ENCODE measurements at places on chromosomes 5 and 9.

- peak; percentile 74 for DNase-seq
Measured at GRCh38 chr5:154520861-154521453, 42.9 kb upstream of the HAND1 start.

DNA sequence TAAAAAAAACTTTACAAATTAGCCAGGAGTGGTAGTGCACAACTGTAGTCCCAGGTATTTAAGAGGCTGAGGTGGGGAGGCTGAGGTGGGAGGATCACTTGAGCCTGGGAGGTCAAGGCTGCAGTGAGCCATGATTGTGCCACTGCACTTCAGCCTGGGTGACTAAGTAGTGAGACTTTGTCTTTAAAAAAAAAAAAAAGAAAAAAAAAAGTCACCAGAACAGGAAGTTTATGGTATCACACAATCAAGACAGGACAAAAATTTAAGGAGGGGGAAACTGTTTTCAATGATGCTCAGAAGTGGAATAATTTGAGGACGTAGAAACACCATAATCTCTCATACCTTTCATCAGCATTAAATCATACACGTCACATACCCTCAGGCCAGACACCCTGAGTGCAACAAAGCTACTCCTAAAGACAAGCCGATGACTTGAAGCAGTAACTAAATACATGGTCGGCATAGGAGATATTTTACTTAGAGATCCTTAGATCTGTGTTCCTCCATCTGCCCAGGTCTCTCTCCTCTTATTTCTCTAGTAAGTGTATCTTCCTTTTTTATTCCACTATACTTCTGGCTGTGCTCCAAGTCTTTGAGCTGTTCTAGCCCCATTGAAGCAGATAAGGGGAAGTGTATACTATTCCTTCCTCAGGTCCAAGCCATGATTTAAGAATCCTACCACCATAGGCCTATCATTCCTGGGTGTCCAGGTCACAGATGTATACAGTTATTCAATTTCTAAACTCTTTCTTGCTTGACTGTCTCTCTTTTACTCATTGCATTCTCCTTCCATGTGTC, 91.3 kb upstream of the APC start:
- no peak for DNase-seq

DNA sequence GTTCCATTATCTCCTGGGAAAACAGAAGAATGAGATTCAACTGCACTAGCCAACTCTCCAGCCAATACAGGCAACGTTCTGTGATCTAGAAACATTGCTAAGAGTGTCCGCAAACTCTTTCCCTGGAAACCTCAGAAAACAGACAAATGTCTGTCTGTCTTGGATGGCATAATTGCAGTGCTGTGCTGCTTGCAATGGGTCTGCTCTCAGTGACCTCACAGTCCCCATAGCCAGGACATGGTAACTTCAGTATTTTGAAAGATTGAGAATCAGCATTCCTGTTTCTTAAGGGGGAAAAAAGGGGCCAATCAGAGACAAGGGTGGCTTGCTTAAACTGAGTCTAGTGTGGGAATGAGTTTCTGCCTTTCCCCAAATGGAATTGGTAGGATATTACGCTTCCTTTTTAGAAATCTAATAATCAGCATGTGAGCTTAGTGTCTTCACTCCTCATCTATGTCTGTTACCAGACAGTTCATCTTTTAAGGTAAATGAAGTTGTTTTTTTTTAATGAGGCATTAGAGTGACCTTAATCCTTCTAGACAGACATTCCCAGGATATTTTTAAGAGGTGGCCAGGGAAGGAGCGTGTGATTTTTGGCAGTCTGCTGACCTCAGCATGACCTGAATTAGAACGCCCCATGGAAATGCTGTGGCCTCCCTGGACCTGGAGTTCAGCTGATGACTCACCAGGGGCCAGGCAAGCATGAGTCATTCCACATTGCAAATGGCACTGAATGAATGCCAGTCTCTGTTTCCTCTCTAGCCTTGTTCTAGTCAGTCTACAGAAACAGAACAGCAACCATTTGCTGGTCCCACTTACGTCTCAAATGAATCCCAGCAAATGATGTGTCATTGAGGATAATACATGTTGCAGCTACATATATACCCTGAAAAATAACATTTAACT, 210.2 kb upstream of the ACTBL2 start:
- DNase-seq, result peak; percentile 52

DNA sequence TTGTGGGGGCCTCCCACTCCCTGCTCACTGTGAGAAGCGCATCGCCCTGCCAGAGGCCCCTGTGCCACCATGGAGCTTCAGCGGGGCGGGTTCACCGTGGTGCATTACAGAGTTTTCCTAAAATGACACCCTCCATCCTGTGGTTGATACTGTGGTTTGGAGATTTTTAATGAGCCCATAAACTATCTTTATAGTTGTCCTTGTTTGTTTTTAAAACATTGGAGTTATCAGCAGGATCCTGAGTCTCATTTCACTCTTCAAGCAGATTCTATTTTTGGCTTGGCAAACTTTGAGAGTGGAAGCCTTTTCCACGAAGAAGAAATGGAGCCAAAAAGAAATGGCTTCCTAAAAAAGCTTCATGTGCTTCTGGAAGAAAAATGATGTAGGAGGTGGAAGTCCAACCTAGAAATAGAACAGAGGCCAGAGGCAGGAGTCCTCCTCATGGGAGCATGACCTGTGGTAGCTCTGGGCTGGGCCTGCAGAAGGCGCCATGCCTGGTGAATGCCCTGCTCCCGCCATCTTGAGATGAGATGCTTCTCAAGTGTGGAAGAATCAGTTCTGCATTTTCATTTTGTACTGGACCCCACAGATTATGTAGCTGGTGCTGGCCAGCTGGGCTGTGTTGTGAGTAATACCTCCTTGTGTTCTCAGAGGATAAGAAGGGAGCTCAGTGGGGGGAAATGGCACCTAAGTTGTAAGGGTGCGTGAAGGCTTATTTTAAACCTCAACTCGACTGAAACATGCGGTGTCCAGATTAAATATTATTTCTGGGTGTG, 79.0 kb upstream of the RAI14 start:
- DNase-seq, result no peak

DNA sequence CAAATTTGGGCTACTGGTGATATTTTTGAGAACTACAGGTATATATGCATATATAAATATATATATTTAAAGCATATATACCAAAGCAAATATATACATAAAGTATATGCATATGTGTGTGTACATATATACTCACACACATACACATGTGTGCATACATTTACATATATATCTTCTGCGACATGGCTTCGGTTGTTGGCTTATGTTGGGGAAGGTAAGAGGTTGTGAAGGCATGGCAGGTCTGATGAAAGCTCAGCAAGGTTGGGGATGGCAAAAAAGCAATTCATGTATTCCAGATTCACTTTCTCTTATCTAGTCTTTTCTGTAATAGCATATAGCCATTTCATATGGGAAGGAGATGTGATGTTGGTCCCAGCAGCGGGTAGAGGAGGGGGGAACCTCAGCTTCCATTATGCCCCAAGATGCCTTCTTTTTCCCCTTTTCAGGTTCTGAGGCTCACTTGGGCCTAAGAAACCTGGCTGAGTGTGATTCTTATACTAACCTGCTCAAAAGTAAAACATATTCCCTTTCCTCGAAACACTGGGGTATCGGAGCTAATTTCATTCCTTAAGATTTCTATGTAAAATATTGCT, 201.7 kb downstream of the MEF2C start:
- DNase-seq, result no peak

DNA sequence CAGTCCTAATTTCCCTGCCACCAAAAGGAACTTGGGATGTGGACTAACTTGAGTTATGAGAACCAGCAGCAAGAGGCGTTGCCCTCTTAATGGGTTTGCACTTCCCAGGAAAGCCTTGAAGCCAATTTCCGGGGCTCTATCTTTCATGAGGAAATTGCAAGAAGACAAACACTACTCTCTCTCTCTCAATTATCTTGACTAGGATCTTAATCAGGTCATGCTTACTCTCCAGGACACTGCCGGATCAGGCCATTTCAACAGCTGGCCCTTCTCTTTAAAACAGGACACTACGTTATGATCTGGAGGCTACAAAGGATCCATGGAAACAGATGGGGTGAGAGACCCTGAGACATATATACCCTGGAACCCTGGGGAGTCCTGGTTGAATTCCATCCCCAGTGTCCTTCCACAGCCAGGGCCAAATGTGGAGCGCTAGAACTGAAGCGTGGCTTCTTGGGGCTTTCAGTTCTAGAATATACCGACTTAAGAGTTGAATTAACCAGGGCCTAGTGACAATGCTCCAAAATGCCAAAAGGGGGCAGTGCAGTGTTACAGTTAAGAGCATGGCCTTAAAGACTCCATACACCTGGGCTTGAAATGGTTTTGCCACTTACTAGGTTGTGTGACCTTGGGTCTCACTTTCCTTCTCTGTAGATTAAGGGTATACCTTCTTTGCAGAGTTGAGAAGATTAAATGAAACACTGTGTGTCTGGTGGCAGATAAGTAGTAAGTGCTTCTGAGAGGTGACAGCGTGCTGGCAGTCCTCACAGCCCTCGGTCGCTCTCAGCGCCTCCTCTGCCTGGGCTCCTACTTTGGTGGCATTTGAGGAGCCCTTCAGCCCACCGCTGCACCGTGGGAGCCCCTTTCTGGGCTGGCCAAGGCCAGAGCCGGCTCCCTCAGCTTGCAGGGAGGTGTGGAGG, 21.1 kb downstream of the FAM219A start:
- peak; percentile 57 for DNase-seq

DNA sequence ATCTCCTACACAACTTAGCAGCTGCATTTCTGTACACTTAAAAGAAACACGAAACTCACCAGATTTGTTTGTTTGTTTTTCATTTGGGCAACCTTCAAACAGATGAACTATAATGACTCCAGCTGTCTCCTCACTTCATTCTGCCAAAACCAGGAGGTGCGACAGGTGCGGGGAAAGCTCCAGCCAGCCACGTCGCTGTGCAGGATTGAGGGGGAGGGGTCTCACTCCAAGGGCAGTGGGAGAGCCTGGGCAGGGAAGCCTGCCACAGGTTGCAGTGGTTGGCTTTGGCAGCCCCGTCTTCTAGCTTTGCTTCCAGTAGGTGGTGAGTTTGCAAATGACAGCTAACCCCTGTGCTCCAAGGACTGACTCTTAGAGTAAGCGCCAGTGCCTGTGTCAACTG, 215.8 kb downstream of the CEMIP2 start:
- DNase-seq, result peak; percentile 66

DNA sequence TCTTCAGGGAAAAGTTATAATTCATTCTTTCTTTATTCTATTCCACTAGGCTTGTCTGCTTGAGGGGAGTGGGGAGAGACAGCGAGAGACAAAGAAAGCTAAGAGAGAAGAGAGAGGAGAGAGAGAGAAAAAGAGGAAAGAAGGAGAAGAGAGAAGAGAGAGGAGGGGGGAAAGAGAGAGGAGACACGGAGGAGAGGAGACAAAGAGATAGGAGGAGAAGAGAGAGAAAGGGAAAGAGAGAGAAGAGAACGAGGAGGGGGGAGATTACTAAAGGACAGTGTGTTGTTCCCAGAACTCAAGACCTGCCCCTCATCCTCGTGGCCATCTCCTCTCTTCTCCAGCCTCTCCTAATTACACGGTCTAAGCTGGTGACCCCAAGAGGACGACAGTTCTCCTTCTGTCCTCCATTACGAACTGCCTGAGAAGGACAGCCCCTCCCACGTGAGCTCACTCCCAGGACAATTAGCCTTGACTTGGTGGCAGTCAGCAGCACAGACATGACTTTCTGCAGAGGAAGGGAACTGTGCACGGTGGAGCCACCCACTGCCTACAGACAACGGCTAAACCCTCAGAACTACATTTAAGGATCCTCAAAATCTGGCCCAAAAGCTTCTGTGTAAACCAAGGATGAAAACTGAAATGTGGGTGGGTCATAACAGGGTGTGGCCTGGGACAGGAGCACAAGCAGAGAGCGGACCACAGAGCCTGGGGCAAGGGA, 99.1 kb downstream of the COL23A1 start:
- DNase-seq, result no peak

DNA sequence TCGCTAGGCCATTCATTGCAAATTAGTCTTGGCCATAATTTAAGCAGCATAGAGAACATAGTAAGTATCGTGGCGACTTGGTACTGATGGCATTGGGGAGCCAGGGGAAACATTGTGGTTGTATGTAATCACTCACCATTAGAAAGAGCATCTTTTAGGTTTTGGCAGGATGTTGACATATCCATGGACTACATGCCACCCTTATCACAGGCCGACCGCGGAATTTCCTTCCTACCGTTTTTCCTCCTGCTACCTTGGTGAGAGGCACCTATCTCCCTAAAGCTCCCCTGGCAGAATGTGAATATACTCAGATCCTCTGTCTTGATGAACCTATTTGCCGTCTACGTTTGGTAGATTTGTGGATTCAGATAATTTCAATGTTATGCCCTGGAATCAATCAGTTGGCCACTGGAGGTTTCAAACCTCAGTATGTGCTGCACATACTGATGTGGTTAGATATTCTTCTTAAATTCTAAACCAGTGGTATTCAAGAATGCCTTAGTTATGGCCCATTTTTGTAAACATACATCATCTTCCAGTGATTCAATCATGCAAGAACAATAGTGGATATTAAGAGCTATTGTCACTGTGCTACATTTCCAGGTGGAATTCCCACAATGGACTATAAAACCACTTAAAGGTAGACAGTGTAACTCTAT, 271.0 kb upstream of the HAPLN1 start:
- no peak for DNase-seq

DNA sequence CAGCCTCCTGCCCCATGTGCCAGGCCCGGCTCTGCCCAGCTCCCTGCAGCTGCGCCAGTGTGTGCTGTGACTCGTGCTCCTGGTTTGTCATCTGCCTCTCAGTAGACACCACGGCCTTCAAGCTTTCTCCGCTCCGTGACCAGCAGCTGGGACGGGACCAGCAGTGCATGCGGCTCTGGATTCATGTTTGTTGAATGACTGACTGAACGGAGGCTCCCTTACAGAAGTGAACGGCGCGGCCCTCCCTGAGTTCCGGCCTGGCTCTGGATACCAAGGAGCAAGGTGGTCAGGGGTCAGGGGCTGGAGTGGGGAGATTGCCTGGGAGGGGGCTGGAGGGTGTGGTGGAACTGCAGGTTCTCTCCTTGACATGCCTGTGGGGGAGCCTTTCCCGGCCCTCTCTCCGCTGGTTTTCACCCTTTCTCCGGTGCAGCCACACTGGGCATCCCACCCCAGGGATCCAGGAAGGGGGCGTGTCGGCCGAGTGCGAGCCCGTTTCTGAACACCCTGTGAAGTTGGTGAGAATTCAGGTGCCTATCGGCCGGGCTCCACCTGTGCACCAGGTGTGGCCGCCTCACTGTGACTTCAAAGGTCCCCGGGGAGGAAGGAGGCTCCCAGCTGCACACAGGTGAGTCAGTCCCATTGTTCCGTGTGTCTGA, 11.1 kb upstream of the CEP72 start:
- DNase-seq, result no peak

- no peak for DNase-seq
Measured at GRCh38 chr5:137367951-137368350, 131.2 kb downstream of the SPOCK1 start.

DNA sequence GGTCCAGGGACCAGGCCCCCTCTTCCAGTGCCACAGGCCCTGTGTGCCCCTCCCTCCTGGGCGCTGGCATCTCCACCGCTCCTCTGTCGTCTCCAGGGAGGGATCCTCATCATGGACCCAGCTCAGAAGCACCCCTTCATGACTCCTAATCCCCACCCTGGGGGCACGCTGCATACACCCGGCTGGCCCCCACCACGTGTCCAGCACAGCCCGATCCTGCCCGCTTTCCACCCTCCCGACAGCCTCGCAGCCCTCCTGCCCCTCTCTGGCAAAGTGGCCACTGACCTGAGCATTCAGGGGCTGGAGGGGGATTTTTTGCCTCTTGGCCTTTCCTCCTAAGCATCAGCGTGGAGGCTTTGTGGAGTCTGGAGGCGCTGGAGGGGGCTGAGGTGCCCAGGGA, 1.4 kb downstream of the CCDC187 start:
- no peak for DNase-seq

- DNase-seq, result no peak
Measured at GRCh38 chr9:77729177-77729576, 81.1 kb upstream of the GNA14 start.
